ENCODE measurements at places on chromosomes 4 and X. TPM values are rescaled to one million over a fixed set of nuclear protein-coding genes. Genes with fewer than 3 reads are reported as not detected.

GRCh38 chr4:176838601-176839433, 46.1 kb upstream of the VEGFC start:
- no peaks in the 10 kb centered on the region for H3K27me3 ChIP-seq
- no peaks in the 10 kb centered on the region for H3K4me1 ChIP-seq
- DNase-seq = no peak
- no peak overlapping the region for H3K4me3 ChIP-seq

DNA sequence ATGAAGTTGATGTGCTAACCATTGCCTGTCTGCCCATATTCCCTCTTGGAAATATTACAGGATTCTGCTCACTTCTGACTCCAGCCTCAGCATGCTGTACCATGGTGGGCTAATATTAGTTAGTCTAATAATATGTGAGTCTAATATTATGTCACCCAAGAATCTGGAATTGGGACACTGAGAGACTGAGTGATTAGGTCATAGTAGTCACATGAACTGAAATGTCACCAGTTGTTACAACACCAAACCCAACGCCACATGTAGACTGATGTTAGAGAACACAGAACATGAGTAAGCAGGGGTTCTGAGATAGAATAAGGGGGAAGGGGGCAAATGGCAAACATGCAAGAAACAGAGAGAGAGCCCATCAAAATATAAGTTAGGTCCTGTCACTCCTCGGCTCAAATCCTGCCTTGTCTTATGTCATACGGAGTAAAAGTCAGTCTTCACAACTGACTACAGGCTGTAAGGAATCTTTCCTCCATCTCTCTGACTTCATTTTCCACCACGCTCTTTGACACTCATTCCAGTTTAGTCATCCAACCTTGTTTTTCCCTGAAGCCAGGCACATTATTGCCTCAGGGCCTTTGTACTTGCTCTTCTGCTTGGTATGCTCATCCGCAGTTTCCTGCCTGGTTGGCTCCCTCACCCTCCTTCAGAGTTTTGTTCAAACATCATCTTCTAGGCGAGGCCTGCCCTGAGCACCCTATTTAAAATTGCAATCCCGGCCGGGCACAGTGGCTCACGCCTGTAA, 9.6 kb upstream of the SLAIN2 start:
- no peaks in the 10 kb centered on the region for H3K27me3 ChIP-seq
- DNase-seq = no peak
- no peaks in the 10 kb centered on the region for H3K4me1 ChIP-seq
- no peak overlapping the region for H3K4me3 ChIP-seq
- H3K27ac ChIP-seq = no peak overlapping the region

- DNase-seq = no peak
- H3K36me3 ChIP-seq = no peaks in the 10 kb centered on the region
- H3K27ac ChIP-seq = no peak overlapping the region
- no peaks in the 10 kb centered on the region for H3K4me1 ChIP-seq
- H3K27me3 ChIP-seq = no peaks in the 10 kb centered on the region
- H3K4me3 ChIP-seq = no peak overlapping the region
Observed at GRCh38 chr4:183635741-183636140, 23.2 kb downstream of the RWDD4 start.

GRCh38 chr4:59597536-59598329, 1602.4 kb upstream of the ADGRL3 start:
- H3K27ac ChIP-seq = no peak overlapping the region
- DNase-seq = no peak
- H3K4me1 ChIP-seq = no peaks in the 10 kb centered on the region
- no peak overlapping the region for H3K4me3 ChIP-seq
- H3K36me3 ChIP-seq = no peaks in the 10 kb centered on the region

GRCh38 chr4:79281566-79282359, 44.1 kb downstream of the NAA11 start:
- no peak overlapping the region for H3K27ac ChIP-seq
- DNase-seq = no peak
- no peaks in the 10 kb centered on the region for H3K4me1 ChIP-seq
- no peak overlapping the region for H3K4me3 ChIP-seq
- no peaks in the 10 kb centered on the region for H3K27me3 ChIP-seq
- no peaks in the 10 kb centered on the region for H3K36me3 ChIP-seq

- DNase-seq = no peak
- no peaks in the 10 kb centered on the region for H3K36me3 ChIP-seq
- no peak overlapping the region for H3K27ac ChIP-seq
- no peaks in the 10 kb centered on the region for H3K27me3 ChIP-seq
Observed at GRCh38 chr4:172155838-172156345, 342.7 kb downstream of the GALNTL6 start.

DNA sequence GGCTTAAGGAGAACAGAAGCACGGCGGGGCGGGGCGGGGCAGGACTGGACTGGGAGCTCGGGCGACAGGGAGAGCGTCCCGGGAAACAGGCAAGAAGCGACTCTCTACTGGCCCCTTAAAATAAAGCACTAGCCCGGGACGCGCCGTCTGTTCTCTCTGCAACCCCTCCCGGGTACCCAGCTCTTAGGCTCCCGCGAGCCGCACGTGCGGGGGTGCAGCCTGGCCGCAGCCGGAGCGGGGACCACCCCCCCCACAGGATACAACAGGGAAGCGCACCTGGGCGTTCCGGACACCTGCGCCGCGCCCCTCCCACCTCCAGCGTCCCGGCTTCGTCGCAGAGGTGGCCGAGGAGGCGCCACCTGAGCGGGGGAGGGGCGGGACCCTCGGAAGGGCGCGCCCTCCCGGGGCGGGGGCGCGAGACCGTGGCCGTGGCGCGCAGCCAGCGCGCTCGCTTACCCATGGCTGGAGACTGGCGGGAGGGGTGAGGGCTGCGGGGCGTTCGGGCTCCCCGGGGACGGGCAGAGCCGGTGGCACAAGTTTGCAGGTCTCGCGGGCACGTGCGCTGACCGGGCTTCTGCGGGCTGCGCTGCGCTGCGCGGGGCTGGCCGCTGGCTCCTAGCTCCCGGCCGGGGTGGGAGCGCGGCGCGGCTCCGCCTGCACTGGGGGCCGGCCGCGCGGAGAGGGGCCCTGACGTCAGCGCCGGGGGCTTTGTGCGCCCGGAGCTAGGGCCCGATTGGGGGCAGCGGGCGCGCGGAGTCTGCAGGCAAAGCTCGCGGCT, 91.5 kb downstream of the GEMIN8 start:
- DNase-seq = no peak
- no peaks in the 10 kb centered on the region for H3K36me3 ChIP-seq
- peak overlapping the region; percentile 41 for H3K4me3 ChIP-seq
- H3K27me3 ChIP-seq = peaks cover 23% of the 10 kb centered on the region
- H3K27ac ChIP-seq = peak overlapping the region; percentile 23

DNA sequence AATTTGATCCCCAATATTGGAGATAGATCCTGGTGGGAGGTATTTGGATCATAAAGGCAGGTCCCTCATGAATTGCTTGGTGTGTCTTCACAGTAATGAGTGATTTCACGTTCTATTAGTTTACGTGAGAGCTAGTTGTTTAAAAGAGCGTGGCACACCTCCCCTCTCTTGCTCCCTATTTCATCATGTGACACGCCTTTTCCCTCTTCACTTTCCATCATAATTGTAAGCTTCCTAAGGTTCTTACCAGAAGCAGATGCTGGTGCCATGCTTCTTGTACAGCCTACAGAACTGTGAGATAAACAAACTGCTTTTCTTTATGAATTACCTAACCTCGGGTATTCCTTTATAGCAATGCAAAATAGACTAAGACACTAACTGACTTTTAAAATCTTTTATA, 34.0 kb upstream of the FMR1 start:
- H3K36me3 ChIP-seq = no peaks in the 10 kb centered on the region
- H3K27ac ChIP-seq = no peak overlapping the region
- no peaks in the 10 kb centered on the region for H3K4me1 ChIP-seq
- no peaks in the 10 kb centered on the region for H3K27me3 ChIP-seq
- H3K4me3 ChIP-seq = no peak overlapping the region

GRCh38 chr4:52619591-52619931, 39.5 kb downstream of the USP46 start:
- H3K27ac ChIP-seq = no peak overlapping the region
- H3K27me3 ChIP-seq = no peaks in the 10 kb centered on the region

DNA sequence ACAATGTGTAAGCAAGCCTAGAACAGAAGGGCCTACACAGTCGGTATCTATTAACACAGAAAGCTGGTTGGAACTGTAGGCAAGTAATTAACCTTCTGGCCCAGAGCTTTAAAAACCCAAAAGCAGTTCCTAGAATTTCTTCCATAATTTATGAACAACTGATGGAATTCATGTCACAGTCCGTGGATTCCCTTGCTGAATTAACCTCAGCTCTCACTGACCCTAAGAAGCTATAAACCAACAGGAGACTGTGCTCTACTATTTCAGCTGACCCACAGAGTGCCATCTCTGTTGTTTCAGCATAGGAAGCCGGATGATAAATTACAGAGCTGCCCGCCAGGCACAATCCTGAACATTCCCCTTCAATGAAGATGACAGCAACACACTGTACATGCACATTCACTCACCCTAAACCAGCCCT, 157.3 kb downstream of the PRDM5 start:
- H3K4me1 ChIP-seq = no peaks in the 10 kb centered on the region
- no peak overlapping the region for H3K4me3 ChIP-seq
- H3K27ac ChIP-seq = no peak overlapping the region
- H3K36me3 ChIP-seq = no peaks in the 10 kb centered on the region

DNA sequence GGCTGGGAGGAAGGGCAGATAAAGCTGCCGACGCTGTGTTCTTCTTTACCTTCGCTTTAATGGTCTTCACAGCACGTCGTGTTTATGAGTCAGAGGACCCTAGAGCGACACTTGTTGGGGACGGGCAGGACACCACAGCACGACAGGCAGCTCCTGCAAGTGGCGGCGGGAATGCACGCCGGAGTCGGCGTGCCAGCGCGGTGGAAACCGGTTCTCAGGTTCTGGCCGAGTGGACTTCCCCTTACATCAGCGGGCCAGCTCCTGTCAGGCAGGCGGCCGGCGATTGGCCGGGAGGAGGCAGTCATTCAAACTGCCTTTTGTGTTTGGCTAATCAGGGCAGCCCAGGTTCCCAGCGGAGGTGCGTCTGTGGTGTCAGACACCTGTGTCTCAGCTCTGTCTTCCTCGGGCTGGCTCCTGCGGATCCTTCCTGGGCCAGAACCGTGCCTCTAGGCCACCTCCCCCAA, 150.9 kb downstream of the SHROOM3 start:
- peak; percentile 88 for DNase-seq
- peak overlapping the region; percentile 79 for H3K27ac ChIP-seq
- H3K36me3 ChIP-seq = no peaks in the 10 kb centered on the region
- H3K4me1 ChIP-seq = peaks cover 13% of the 10 kb centered on the region

GRCh38 chr4:86582410-86582809, 11.7 kb upstream of the PTPN13 start:
- H3K4me3 ChIP-seq = peak overlapping the region; percentile 17
- DNase-seq = no peak
- H3K4me1 ChIP-seq = peaks cover 3% of the 10 kb centered on the region
- H3K27ac ChIP-seq = no peak overlapping the region

DNA sequence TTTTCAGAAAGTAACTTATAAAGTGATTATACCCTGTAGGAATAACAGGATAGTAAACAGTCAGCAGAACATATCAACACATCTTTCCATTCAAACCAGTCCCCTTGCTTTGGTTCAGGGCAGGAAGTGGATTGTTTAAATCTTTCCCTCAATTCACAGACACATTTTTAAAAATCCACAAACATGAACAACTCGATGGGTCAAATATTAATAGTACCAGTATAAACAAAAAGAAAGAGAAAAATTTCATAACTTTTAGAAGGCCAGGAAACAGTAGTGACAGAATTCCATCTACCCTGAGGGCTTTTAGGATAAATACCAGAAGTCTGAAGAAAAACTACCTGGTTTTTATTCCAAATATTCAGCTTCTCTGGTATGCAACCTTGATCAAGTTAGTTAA, 1072.8 kb upstream of the PABPC4L start:
- no peaks in the 10 kb centered on the region for H3K27me3 ChIP-seq
- no peaks in the 10 kb centered on the region for H3K36me3 ChIP-seq
- H3K4me3 ChIP-seq = no peak overlapping the region
- H3K27ac ChIP-seq = no peak overlapping the region
- H3K4me1 ChIP-seq = no peaks in the 10 kb centered on the region

DNA sequence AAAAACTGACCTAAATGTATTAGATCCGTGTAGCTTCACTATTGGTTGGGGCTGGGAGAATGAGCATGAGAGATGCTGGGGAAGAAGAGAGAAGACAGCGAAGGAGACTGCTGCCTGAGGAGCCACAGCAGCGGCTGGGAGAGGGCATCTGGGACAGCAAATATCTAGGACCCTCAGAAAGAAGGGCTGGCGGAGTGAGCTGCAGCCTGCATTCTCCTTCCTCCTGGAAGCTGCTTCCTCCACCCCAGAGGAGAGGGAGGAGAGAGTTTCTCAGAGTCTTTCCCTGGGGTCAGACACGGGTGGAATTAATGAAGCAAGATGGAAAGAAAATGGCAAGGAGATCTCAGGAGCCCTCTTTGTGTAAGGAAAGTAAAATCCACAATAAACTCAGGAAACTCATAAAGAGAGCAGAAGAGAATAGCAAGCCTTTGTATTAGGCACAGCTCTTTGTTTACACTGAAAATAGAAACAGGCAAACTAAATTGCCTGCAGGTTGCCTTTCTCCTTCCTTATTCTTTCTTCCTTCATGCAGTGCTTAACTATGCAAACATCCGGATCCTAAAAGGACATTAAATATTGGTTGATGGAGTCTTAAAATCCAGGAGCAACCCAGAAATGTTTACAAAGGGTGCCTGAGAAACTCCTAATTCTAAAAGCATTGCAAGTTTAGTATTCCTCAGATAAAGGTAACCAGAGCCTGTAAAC, 130.3 kb upstream of the GALNT7 start:
- no peaks in the 10 kb centered on the region for H3K27me3 ChIP-seq
- H3K4me3 ChIP-seq = no peak overlapping the region
- H3K27ac ChIP-seq = no peak overlapping the region
- H3K4me1 ChIP-seq = peaks cover 16% of the 10 kb centered on the region
- no peak for DNase-seq
- H3K36me3 ChIP-seq = no peaks in the 10 kb centered on the region

DNA sequence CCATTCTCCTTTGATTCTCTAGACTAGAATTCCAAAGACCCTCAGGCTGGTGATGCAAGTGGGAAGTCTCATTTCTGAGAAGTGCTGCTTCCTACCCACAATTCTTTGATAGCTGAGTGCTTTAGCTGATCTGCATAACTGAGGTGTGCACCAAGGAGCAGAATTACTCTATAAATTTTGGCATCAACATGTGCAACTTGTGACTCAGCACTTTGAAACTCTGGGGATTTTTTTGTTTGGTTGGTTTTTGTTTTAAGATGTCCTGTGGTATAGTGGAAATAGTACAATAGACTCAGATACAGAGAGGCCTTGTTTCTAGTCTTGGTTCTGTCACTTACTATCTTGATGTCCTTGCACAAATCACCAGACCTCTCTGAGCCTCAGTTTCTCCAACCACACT, 148.4 kb downstream of the AR start:
- H3K36me3 ChIP-seq = no peaks in the 10 kb centered on the region
- no peaks in the 10 kb centered on the region for H3K4me1 ChIP-seq
- no peak for DNase-seq
- H3K4me3 ChIP-seq = no peak overlapping the region
- H3K27ac ChIP-seq = no peak overlapping the region

Gene GLOD5
- total RNA-seq = 2.5 TPM

Gene ASMTL
- 18.6 TPM for total RNA-seq

Gene COX7B2
- not detected for total RNA-seq

Gene KLHL4
- 3.4 TPM for total RNA-seq

Gene CC2D2A
- total RNA-seq = 25.0 TPM

Data from left lung (tissue), 14 donors.